ENCODE measurements at places on chromosomes 16 and 17.

GRCh38 chr17:41799366-41799765 lies 12.4 kb downstream of the P3H4 start:
- no peak for DNase-seq

GRCh38 chr17:32516940-32517701 lies 30.3 kb downstream of the CDK5R1 start:
- DNase-seq, result no peak

DNA sequence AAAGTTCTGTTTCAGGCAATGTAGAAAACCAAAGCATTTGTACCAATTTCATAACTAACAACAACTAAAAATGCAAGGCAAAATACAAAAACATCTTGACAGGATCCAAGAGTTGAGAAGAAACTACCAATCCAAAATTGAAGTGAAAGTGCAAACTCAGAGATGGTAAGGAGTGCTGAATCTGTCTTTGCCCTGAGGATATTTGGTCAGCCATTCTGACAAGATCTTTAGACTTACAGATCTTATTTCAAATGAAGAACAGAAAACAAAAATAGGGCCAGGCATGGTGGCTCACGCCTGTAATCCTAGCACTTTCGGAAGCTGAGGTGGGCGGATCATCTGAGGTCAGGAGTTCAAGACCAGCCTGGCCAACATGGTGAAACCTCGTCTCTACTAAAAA lies 412.8 kb downstream of the ZFHX3 start:
- no peak for DNase-seq

GRCh38 chr17:40070709-40071312 lies 8.0 kb downstream of the THRA start:
- DNase-seq, result no peak

DNA sequence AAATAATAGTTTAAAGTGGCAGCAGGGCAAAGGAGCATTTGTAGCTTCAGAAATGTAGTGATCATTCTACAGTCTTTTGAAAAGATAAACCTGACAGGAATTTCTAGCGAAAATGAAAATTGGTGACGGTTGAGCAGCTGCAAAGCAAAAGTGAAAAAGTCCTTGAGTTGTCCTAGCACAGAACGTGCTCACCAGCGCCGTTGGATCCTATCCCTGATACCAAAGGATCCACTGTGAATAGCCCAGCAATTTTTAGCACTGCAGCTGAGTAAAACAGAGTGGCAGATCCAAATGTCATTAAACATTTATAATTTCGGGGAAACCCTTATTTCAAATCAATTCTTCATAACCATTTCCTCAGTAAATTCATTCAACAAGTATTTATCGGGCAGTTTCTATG lies 453.8 kb upstream of the HSBP1 start:
- DNase-seq, result no peak

DNA sequence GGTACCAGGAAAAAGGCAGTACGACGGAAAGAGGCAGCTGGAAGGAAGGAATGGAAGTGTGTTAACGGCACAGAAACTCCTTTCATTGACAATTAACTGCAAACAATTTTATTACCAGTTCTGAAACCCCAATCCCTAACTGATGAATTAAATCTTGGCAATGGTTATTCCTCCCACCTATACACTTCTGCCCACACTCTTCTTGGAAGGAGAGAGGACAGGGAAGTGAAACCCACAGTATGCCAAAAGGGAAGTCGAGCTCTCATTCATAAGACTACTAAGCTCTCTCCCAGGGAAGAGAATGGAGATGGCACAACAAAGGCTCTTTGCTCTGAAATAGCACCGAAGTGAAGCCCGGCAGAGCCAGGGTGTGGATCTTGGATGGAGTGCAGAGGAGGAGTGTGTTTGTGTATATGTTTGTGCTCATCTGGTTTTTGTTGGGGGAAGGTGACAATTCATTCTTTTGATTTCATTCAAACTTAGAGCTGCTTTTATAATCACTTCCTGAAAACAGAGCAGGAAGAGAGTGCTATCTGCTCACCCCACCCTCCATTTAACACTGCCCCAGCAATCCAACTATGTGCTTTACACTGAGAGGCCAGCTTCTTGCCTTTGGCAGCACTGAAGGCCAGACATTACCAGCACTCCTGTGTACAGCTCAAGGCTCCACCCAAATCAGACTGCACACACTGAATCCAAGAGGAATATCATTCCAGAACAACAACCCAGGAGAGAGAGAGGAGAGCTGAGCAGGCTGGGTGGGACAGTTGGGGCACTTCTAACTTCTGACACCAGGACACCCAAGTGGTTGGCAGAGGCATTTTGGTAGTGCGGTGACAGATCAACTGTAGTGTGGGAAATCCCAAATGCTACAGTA lies 68.7 kb downstream of the HIC1 start:
- DNase-seq, result no peak

- DNase-seq, result no peak
Measured at GRCh38 chr17:14302091-14302430, 1.2 kb downstream of the HS3ST3B1 start.

GRCh38 chr17:55391244-55391757 lies 30.3 kb downstream of the MMD start:
- no peak for DNase-seq

GRCh38 chr16:81123092-81123852 lies 27.1 kb upstream of the GCSH start:
- DNase-seq, result no peak

GRCh38 chr16:55331648-55332185 lies 7.7 kb downstream of the IRX6 start:
- DNase-seq, result no peak

- DNase-seq, result no peak
Measured at GRCh38 chr16:73768786-73769203, 527.8 kb upstream of the PSMD7 start.

DNA sequence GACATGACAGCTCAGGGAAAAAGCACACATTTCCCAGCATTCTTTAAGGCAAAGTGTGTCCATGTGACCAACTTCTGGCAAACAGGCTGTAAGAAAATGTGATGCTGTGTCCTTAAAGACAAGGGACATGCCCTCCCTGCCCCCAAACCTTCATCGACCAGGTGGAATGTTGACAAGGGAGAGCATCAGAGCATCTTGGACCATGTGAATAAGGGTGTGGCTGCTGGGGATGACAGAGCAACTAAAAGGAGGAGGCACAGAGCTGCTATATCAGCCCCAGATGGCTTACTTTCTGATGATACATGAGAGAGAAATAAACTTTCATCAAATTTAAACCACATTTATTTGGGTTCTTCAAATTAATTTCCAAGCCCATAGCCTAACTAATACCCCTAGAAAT lies 2.2 kb upstream of the ZNF23 start:
- DNase-seq, result no peak

- DNase-seq, result no peak
Measured at GRCh38 chr17:21460358-21460757, 84.2 kb downstream of the KCNJ12 start.

GRCh38 chr17:50677851-50678375 lies 29.8 kb downstream of the ANKRD40 start:
- DNase-seq, result no peak

- no peak for DNase-seq
Measured at GRCh38 chr17:59534583-59534982, 30.8 kb upstream of the DHX40 start.

- DNase-seq, result no peak
Measured at GRCh38 chr17:73324711-73325526, 13.1 kb upstream of the CDC42EP4 start.

DNA sequence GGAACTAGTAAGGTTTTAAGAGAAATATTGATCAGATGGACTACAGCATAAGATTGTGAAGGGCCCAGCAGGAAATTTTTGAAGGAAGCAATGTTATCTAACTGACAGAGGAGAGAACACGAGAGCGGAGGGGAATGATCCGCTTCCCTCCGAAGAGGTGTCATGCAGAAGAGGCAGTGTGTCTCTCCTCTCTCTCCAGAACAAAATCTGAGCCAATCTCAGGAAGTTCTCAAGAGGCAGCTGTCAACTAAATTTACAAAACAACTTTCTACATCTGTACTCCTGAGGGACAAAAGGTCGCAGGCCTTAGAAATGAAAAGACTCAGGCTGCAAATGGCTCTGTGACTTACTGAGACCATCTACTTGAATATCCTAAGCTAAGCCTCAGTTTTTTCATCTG lies 224.6 kb upstream of the CDH5 start:
- DNase-seq, result no peak

DNA sequence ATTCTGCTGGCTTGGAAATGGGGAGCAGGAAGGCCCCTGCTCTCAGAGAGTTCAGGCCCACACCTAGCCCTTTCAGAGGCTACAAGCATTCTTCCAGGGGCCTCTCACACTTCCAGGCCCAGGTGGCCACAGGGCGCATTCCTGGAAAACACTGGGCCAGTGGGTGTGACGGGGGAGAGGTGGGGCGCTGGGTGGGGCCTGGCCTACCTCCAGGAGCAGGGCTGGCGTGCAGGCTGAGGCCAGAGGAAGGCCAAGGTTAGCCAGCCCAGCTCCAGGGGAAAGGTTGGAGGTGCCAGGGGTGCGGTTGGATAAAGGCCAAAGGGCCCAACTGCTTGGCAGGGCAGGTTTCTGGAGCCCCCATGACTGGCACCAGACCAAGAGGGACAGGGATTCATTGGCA lies 198.2 kb downstream of the MAF start:
- no peak for DNase-seq

DNA sequence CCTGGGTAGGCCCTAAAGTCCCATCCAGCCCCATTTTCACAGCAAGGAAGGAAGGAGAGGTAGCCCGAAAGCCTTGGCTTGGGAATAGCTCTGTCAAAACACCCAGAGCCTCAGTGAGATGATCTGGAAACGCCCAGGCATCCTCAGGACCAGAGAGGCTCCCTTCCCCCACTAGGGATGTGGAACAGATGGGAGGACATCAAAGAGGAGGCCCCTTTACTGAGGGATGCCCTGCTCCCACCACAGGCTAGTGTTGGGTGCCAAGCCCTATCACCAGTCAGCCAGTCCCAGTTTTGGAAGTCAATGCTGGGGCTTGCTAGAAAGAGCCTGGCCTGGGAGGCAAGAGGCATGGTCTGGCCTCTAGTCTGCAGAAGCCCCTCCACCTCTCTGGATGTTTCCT lies 4.7 kb downstream of the TPPP3 start:
- no peak for DNase-seq

DNA sequence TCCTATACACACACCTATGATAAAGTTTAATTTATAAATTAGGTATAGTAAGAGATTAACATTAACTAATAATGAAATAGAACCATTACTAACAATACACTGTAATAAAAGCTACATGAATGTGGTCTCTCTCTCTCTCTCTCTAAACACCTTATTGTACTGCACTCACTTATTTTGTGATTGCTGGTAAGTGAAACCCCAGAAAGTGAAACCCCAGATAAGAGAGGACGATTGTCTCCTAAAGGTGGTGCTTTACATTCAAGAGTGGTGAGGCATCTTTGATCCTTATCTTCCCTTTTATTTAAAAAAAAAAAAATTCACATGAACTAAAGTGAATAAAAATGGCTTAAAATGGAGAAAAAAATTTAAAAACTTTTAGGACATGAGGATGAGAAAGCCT lies 80.1 kb upstream of the TRAP1 start:
- no peak for DNase-seq

GRCh38 chr17:58252141-58252540 lies 13.8 kb downstream of the LPO start:
- no peak for DNase-seq

DNA sequence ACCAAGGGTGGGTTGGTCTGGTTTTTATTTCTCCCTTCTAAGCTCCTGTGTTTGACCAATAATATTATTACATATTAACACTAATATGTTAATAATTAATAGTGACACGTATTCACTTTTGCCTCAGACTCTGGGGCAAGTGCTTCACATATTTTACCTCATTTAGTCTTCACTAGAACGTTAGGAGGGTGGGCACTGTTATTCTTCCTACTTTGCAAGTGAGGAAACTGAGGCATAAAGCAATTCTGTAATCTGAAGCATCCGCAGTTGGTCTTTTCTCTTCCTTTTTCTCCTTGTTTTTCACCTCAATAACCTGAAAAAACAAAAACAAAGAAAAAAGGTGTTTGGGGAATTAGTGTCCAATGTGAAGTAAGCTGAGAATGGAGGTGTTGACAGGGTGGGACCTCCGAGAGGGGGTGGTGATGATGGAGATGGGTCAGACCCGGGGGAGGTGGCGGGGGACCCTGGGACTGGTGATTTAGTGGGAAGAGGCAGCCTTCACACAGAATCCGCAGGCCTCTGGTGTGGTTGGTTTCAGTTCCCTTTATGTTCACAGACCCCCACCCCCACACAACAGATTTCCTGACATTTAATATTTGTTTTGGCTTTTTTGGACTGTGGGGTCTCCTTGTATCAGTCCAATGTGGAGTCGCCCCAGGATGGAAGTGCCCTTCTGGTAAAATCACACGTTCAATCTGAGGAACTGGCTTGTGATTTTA lies 3.7 kb downstream of the CDH1 start:
- DNase-seq, result no peak

DNA sequence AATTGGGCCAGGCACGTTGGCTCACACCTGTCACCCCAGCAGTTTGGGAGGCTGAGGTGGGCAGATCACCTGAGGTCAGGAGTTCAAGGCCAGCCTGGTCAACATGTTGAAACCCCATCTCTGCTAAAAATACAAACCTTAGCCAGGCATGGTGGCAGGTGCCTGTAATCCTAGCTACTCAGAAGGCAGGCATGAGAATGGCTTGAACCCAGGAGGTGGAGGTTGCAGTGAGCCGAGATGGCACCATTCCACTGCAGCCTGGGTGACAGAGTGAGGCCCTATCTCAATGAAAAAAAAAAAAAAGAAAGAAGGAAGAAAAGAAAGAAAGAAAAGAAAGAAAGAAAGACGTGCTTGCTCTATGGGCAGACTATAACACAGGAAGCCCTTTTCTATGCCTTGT lies 84.4 kb downstream of the FOXL1 start:
- no peak for DNase-seq

DNA sequence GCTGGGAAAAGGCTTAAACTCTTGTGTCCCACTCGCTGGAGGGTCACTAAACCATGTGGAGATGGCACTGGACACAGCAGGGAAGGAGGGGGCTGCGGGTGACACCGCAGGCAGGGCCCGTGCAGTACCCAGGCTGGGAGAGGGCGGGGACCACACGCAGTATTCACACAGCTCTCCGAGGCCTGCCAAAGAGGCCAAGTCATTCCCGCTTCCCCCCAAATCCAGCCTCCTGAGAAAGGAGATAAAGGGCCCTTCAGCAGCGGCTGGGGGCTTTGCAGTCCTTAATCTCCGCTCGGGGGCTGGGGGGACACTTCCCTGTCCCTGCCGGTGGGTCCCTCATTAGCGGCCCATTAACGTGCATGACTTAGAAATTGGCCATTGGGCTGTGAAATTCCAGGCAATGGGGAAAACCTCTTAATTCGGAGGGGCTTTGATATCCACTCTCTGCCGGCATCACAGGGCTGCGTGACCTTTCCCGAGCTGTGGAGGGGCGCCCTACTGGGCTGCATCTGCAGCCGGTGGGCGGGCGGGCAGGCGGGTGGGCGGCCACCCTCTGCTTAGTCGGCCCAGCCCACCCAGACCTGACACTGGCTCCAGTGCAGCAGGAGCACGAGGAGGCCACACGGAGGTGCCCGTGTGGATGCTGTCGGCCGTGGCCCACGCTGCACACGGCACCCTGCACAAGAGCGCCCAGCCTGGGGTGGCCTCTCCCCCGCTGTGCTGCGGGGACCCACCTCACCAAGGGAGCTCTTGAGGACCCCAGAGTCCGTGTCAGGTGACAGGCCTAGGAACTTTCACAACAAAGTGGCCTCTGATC lies 2.6 kb upstream of the SLC38A8 start:
- DNase-seq, result no peak

GRCh38 chr16:11556214-11556819 lies 30.4 kb downstream of the LITAF start:
- no peak for DNase-seq

- peak; percentile 22 for DNase-seq
Measured at GRCh38 chr17:79400989-79401703, 209.7 kb downstream of the RBFOX3 start.
